ENCODE measurements at places on chromosomes 7 and 10. TPM values are rescaled to one million over a fixed set of nuclear protein-coding genes. Genes with fewer than 3 reads are reported as not detected.
A peak's percentile ranks its signal among the peaks of the same experiment; 100 is the strongest.

DNA sequence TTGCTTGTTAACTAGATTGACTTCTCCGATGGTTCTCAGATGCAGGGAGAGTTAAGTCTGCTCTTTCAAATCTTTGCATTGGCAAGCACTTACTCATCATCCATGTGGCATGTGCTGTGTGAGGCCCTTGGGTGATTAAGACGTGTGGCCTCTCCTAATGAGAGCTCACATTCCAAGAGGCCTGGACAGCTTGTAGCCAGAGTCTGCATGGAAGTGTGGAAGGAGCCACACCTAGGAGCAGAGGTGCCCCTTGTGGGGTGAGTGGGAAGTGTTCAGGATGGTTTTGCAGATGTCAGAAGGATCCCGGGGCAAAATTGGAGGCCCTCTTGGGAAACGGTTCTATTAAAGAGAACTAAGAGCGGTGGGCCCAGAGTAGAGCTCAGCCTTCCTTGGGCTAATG, 225.9 kb downstream of the PAXIP1 start:
- no peak for DNase-seq

DNA sequence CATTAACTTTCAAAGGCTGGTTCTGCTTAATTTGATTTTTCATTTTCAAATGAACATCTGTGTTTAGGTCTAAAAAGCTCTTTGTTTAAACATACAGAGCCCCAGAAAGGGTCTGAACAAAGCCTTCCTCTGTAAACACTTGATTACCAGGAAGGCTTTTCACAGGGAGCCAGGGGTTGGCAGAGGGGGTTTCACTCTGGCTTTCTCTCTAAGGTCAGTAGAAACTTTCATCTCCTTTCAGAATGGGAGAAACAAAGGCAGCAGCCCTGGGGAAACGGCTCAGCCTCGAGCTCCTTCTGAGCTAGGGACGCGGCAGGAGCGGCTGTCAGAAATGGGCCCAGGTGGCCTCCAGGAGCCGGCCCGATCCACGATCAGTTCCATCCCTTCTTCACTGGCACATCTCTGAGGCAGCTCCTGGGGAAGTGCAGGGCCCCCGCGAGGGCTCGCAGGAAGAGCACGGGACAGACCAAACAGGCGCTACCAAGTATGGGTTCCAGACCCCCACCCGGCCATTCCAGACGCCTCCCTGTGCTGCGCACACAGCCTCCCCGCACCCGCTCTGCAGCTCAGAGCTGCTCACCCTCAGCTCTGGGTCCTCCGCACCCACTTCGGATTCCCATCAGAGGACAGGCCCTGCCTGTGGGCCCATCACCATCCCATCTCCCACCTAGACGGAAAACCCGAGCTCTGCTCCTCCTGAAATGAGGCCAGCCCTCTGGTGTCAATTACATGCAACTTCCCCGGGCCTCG, 124.1 kb downstream of the MAD1L1 start:
- no peak for DNase-seq

DNA sequence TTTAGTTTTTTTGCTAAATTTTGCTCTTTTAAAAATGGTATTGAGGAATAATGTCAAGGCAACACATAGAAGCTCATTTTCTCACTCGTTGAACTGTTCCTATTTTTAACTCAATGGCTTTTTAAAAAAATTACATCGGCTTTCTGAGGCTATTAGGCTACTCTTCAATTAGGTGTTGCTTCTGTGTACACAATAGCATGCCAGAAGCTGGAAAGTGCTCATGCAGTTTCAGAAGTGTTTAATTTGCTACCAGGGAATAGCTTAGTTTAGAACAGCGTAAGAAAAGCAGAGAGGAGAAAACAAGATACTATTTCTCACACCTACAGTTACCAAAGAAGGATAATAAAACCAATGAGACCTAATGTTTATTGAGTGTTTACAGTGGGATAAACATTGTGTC, 157.4 kb downstream of the NXPH1 start:
- no peak for DNase-seq

- DNase-seq, result peak; percentile 45
Observed at GRCh38 chr7:121420976-121421375, 24.9 kb upstream of the FAM3C start.

GOLGA7B gene
- 3.3 TPM for total RNA-seq

SEC61A2 gene
- total RNA-seq, result 8.7 TPM

All from mucosa of gallbladder (tissue), 1 donor.